ENCODE measurements at places on chromosomes 6 and 20.

DNA sequence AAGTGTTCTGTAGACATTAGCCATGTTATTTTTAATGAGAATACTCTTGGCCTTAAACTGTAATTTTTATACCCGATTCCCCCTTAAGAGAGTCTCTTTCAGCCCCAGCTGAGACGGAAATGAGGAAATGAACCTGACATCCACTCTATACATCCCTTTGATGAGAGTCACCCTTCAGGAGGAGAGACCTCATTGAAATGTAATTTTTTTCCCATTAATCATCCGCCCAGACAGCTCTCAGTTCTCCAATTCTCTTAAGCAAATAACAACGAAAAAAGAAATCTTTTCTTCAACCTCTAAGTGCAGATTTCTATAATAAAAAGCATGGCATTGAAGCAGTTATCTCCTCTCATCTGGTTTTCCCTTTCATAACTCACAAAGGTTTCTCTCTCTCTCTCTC, 243.8 kb upstream of the PMEPA1 start:
- no peak for DNase-seq

- no peak for DNase-seq
These were observed 34.3 kb downstream of the LRRC1 start for GRCh38 chr6:53828966-53829697.

DNA sequence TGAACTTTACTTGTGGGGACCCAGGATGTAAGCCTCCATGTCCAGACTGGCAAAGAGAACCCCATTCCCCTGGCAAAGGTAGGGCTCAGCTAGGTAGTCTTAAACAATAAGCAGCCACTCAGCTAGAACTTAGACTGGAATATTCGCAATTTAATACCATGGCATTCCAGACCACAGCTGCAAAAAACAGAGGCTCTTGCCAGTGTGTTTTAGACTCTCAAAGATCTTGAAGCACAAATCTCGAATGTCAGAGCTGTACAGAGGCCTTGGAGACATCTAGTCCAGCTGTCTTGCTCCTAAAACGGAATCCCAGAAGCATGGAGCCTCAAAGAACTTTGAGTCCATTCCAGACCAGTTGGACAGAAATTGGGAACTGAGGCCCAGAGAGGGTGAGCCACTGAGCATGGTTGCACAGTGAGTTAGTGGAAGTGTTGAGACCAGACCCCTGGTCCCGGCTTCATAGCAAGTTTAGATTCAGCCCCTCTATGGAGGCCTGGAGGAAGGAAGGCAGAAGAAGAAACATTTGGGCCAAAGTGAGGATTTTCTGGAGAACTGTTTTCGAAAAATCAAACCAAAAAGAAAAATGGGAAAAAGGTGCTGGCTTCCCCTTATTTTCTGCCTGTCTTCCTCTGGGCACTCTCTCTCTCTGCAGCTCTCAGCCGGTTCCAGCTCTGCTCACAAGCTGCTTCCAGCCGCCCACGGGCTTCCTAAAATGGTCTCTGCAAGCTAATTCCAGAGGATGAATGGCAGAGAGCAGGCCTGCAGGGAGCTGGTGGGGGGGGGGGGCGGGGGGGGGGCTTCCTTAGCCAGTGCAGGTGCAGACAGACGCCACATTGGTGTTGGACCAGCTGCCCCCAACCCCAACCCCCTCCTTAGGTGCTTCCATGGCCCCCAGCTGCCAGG, 32.4 kb downstream of the AAR2 start:
- no peak for DNase-seq

- DNase-seq: no peak
These were observed at the start of gene SNX9 for GRCh38 chr6:157823001-157823527. TSS of gene SNX9 (plus strand) at chr6:157823246. CDS start at chr6:157823435, 189 bp downstream.

DNA sequence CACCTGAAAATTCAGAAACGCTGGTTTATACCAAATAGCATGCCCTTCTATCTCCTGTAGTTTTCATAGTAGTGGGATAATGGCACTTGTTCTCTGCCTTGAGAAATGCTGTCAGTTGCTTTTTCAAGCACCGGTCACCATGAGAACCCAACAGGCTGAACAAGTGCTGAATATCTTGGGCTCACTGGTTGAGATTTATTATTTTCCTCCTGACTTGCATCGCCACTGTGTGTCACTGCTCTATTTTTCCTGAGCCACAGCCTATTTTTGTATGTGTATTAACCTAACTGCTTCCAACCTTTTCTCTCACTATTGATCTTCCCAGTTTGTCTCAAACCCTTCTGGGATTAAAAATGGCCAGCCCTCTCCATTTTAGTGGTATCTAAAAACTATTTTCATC, 71.9 kb downstream of the OPN5 start:
- no peak for DNase-seq

DNA sequence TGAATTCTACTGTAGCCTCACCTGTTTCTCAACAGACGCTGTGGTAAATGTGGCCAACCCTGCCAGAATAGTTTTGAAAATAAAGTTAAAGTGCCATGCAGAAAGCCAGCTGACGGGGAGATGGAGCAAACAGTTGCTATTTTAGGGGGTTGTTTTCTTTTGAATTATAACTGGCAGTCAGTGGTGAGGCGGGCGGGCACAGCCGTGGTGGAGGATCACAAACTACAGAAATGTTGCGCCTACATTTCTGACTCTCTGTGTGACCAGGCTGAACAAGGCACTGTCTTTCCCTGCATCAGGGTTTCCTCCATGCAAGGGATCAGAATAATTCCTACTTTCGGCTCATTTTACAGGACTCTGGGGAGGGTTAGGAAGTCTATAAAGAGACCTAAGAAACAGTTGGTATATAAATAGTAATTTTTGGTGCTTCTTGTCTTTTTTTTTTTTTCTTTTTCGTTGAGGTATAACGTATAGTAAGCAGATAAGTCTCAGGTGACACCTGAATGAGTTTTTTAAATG, 17.2 kb downstream of the CHMP4B start:
- DNase-seq: no peak

DNA sequence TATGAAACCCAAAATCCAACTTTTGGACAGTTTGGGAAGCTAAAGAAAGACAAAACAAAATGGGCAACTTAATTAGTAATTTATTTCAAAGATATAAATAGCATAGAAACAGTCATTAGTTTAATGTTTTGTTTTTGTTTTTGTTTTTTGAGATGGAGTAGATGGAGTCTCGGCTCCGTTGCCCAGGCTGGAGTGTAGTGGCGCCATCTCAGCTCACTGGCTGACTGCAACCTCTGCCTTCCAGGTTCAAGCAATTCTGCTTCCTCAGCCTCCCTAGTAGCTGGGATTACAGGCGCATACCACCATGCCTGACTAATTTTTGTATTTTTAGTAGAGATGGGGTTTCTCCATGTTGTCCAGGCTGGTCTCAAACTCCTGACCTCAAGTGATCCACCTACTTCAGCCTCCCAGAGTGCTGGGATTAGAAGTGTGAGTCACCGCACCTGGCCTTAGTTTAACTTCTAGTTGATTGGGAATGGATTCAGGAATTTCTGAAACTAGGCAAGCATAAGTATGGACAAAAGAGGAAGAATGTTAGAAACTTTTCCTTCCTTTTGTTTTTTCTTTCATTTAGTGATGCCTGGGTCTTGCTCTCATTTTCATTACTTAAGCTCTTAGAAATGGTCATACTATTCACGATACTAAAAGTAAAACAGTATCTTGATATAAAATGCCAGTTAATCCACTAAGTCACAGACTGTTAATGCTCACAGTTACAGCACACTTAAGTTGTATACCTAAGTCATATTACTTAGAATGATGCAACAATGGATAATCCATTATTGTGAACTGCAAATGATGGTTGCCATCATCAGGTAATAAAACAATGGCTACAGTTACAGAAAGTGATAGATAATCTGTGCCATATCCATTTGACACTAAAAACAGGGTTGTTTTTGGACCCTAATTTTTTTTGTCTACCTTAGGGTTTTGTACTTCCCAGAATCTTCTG, 8.2 kb downstream of the SENP6 start:
- DNase-seq: no peak

DNA sequence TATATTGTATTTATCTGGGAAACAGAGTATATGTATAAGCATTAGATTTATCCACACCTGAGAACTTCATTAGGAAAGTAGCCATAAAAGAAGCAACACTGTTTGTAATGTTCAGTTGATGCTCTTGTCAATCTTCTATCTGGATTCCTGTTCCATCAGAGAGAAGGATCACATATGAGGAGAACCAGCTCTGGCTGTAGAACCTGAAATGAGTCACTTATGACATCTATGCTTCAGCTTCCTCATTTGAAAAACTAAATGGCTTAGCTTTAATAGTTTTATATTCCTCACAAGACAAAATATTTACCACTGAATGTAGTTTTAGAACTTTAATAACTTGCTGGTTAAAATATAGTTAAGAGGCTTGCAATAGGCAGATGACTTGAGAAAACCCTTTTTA, 144.7 kb downstream of the TASP1 start:
- DNase-seq: no peak

- no peak for DNase-seq
These were observed 169.7 kb upstream of the TNFAIP3 start for GRCh38 chr6:137697267-137697938.

GRCh38 chr6:161035182-161035980, 43.8 kb downstream of the MAP3K4 start:
- DNase-seq: no peak

GRCh38 chr6:71510057-71510713, 221.6 kb downstream of the OGFRL1 start:
- no peak for DNase-seq

- DNase-seq: no peak
These were observed 17.7 kb upstream of the ADGRF4 start for GRCh38 chr6:47680724-47681123.

DNA sequence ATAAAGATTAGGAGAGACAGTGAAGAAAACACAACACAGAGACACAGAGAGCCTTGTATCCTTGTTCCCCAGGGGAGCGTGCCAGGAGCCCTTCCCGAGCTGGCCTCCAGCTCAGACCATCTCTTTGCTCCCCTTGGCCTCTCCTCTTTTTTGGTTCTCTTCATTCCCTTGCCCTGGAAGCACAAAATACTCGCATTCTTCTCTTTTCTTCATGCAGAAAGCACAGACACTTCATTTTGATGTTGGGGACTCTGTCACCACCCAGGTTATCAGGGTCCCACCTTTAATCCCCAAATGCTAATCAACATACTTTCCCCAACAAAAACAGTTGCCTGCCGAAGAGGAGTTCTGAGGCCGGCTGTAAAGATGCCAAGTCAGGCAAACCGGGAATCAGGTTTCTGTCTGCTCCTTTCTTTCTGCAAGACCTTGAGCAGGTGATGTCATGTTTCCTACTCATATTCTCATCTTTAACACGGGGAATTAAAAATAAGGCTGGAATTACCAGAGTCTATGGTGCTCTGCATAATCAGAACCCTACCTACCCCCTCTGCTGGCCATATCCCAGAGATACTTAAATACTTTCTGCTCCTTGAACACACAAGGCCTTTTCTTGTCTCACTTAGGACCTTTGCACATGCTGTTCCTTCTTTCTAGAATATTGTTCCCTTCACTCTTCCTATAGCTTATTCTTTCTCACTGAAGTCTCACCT, 21.7 kb downstream of the TGM6 start:
- no peak for DNase-seq

GRCh38 chr6:40509086-40509485, 78.1 kb downstream of the LRFN2 start:
- no peak for DNase-seq

GRCh38 chr6:163393923-163394322, 20.6 kb upstream of the QKI start:
- no peak for DNase-seq

- no peak for DNase-seq
These were observed 83.1 kb downstream of the THBS2 start for GRCh38 chr6:169170583-169170955.

DNA sequence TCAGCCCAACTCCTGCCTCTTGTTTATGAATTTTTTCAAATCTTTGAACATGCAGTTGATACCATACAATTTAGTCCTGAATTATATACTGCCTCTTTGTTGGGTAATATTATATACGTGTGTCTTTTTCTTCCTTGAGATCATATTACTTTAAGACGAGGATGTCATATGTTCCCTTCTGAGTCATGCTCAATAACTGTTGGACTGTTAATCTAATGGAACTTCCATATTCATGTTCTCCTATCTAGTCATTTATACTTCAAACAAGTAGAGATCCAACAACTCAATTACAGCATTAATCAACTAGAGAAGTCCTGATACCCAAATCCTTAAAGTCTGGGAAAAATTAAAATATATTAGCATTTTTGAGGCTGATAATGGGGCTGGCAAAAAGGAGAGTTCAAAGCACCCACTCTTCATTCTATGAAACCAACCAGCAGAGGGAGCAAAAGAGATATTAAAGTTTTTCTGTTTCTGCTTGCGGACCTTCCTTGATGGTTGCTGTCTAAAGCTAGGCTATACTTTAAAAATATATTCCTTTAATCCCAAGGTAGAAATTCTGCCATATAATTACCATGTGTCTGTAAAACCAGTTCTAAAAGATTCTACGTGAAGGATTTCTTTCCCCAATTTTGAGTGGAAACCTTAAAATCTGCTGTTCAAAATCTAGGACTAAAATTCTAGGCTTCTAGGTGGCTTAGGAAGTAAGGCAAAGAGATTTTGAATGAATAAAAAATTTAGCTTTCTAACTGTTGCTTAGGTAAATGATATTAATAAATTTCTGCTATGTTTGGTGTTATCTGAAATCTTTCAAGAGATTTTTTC, 498.9 kb downstream of the BCKDHB start:
- no peak for DNase-seq

DNA sequence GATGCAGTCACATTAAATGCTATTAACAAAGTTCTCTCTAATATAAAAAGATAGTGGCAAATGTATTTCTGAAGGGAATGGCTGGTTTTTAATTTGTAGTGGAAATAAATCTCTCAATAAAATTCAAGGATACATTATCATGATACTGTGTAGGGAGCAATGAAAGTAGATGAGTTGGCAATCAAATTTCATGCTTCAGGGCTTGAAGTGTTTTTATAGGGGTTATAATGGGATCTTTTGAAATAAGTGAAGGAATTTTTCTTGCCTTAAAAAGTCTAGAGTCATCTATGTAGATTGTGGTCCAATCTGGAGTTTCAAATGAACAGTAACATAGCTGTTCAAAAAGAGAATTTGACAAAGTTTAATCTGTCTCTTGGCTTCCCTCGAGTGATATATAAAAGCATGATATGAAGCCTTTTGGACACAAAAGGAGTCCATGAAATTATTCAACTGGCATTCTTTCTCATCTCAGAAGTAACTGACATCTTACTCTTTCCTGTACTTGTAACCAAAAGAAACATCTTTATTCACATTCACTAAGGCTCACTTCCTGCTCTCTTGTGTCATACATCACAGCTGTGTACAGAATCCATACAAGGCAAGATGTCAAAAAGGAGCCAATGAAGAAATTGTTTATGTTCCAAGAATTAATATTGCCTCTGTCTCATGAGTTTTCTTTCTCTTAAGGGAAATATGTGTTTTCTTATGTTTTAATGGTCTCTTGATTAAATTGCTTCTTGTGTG, 591.0 kb upstream of the GJE1 start:
- DNase-seq: no peak

GRCh38 chr20:34976286-34976685, 20.6 kb downstream of the MYH7B start:
- DNase-seq: no peak

DNA sequence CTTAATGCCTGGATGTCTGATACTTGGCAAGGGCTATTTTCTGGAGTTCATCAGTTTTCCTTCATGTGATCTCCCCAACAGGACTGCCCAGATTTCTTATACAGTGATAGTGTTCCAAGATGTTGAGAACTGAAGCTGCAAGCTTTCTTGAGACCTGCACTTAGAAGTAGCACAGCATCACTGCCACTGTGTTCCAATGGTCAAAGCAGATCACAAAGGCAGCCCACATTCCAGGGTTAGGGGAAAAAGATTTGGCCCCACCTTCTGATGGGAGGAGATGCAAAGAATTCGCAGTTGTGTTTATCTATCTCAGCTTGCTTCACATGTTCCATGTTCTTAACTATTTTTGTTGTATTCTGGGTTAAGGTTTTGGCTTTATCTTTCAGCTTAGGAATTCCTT, 78.2 kb downstream of the GPX5 start:
- DNase-seq: no peak

- DNase-seq: no peak
These were observed 8.0 kb downstream of the HTR1B start for GRCh38 chr6:77455271-77455670.

Measured in central memory CD8-positive, alpha-beta T cell (primary cell).